HepG2 (cell line): ENCODE measurements at places on chromosomes 2 and 18. TPM values are rescaled to one million over a fixed set of nuclear protein-coding genes. Genes with fewer than 3 reads are reported as not detected.

GRCh38 chr2:18001671-18002070 lies 123.2 kb downstream of the KCNS3 start:
- DNase-seq, result no peak

DNA sequence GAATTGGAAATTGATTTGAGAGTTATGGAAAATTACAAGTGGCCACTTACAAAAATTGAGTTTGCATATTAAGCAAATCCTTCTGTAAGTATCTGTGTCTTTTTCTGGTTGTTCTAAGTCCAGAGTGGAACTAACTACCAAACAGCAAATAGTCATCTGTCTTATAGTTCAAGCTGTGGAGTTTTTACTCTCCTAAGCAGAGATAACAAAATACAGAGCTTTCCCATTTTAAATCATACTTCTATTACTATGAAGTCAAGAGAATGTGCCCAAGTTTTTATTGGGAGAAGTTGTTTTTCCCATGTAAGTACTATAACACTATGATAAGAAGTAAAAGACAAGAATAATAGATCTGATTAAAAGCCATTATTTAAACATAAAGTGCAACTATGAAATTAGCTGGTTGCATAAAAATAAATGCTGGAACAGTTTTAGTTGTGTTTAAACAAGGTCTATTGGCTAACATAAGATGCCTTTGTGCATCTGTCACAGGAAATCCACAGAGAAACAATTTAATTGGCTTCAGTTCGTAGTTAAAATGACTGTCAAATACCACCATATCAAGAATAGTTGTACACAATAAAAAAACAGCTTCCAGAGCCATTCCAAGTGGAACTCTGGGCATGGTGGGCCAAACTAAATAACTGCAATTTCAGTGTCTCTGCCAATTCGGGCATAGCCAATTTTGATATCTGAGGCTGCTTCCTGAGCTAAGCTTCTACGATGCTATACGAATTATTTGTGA lies 1467.4 kb upstream of the NXPH2 start:
- DNase-seq, result no peak

EVX2 gene
- polyA plus RNA-seq, result not detected in 2 replicates

REG3A gene
- polyA plus RNA-seq, result 0.13 TPM in 1 of 2 replicates, not detected in the other

PKDCC gene
- 58.8 and 61.3 TPM in 2 replicates for polyA plus RNA-seq

DNA sequence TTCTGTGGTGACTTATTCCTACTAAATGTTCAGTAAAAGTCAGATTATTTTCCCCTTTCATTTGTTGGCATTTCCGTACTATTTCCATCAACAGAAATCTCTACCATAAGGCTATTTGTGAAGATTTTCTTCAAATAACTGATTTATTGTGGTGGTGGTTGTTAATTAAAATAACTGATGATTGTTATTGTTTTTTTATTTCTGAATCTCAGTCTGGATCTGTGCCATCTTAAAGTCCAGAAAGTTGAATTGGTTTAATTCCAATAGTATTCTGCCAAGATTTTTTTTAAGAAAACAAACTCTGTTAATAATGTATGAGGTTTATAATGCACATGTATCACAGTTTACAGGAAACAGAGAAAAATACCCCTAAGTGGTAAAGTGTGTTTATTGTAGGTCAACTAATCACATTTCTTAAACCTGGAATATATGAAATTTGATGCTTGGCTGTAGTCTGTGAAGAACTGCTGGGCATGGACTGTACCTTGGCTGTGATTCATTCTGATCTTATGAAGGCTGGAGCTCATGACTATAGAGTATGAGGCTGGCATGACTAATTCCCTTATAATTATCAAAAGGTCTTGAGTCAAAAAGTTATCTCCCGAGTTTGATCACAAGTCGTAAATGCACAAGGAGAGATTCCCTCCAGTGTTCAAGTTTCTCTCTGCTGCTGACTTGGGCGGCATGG lies 134.2 kb upstream of the RND3 start:
- no peak for DNase-seq

CXCR4 gene
- 0.34 and 0.69 TPM in 2 replicates for polyA plus RNA-seq

- DNase-seq, result no peak
Measured at GRCh38 chr2:138112536-138112935, 148.3 kb downstream of the HNMT start.

DNA sequence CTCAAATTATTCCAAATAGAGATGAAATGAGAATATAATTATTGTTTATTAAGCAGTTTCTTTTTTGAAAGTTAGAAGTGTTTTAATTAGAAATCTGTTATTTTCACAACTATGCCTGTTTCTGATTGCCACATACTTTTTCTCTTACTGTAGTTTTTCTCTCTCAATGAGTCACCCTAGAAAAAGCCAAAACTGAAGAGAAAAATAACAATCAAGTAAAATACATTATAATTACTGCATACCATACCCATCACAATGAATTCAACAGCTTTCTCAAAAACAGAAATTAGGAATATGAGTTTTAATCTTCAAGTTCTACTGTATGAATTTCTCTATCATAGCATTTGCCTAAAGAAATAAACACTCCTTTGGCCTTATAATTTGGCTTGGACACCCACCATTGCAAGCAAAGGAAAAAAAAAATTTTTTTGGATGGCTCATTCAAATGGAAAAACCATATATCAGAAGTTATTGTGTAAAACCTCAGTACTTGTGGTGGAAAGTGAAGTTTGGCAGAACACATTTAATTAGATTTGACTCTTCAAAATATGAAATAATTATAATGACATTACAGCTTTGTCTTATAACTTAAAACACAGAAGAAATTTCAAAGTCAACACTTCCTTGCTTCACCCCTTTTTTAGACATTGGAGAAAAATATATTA lies 138.5 kb downstream of the DYM start:
- DNase-seq, result no peak

NPHP1 gene
- polyA plus RNA-seq, result 1.6 and 2.7 TPM in 2 replicates
